ENCODE measurements at places on chromosomes 13 and 19. TPM values are rescaled to one million over a fixed set of nuclear protein-coding genes. Genes with fewer than 3 reads are reported as not detected.

Gene POSTN
- total RNA-seq, result not detected

Gene LHB
- not detected for total RNA-seq

Gene HCN2
- 0.52 TPM for total RNA-seq

Gene APOC4
- total RNA-seq, result not detected

Gene EPN1
- total RNA-seq, result 40.3 TPM

Gene GRK1
- 0.11 TPM for total RNA-seq

Gene MCEMP1
- total RNA-seq, result not detected

Gene CGB8
- total RNA-seq, result not detected

Gene HSD17B14
- 0.89 TPM for total RNA-seq

Gene CLC
- total RNA-seq, result 0.30 TPM
